ENCODE measurements at places on chromosomes 4 and X.

DNA sequence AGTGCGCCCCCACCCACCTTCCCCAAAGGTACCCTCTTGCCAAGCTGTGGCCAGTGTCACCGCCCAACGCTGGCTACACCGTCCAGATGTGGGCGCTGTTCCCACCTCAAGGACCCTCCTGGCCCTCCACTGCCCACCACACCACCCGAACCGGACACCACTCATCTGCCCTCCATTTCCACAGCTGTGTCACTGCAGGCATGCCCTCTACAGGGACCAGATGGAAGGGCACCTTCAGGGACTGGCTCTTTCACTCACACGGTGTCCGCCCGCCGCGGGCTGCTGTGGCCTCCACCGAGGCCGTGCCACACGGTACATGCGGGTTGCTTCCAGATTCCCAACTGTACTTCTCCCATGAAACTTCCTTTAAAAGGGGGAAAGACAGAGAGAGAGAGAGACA, 87.7 kb downstream of the FAM53A start:
- no peak for DNase-seq

GRCh38 chrX:76850851-76851250, 423.3 kb downstream of the MAGEE1 start:
- DNase-seq, result no peak

- no peak for DNase-seq
Observed at GRCh38 chr4:52317981-52318380, 266.9 kb downstream of the SPATA18 start.

GRCh38 chr4:102455750-102456149, 45.4 kb upstream of the NFKB1 start:
- DNase-seq, result no peak

- DNase-seq, result no peak
Observed at GRCh38 chrX:17161991-17162390, 213.0 kb upstream of the NHS start.

DNA sequence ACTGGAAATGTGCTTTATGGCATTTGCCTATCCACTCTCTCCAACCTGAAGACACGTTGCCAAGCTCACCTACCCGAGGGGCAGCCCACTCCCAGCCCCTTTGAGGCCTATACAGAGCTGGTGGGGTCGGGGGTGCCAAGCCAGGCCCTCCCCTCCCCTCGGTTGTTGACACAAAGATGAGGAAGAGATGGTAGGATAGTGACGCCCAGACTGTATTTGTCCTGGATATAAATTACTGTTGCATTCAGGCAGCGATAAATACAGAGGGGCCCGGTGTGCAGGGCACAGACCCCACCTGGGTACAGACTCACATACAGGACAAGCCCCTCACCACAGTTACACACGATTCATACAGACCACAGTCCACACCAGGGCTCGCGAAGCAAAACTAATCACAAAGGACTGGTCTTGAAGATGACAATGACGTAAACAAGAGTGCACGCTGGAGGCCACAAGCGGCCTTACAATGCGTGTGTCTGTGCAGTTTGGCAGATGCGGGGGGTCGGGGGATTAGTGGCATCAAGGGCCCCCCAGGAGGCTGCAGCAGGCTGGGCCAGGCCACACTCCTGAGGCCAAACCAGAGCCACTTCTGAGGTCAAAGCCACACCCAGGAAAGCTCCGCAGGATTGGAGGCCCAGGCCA, 14.6 kb downstream of the DGKQ start:
- DNase-seq, result no peak

DNA sequence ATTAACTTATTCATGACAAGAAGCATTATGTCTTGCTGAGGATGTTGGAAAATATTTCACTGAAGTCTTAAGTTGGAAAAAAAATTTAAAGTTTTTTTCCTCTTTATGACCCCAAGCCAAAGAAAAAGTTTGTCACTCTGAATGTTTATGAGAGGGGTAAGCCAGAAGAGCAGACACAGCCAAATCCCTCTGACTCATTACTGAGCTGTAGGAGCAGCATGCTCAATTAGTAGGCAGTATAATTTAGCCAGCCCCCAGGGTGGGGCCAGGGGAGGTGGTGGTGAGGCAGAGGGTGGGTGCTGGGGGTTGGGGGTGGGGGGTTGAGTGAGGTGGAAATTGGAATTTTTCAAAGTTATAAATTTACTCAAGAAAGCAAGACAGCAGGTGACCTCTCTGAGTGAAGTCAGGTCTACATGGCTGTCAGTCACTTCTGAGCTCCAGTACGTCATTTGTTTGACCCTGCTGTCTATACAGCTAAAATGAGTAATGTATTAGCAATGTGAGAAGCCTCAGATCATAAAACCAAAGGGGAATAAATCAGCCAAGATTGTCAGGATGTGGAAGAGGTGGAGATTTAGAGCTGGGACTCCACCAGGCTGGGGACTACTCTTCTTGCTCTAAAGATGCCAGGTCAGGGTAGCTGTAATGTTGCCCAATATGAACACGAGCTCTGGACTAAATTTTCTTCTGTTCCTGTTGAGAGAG, 98.8 kb upstream of the NDP start:
- no peak for DNase-seq

DNA sequence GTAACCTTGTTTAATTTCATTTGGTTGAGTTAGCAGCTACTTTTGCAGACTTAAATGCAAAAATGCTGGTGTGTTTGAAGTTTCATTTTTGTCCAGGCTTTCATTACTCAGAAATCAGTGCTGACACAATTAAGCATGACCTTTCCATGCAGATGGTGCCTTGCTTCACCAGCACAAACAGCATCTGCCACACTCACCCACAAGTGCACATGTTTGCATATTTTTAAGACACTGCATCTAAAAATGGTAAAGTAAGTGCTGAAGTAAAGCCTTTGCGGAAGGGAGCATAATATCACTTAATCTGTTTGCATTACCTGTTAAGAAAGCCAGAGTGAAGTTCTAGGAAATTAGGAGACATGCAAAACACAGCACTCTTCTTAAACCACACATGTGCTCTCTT, 7.3 kb upstream of the DAPP1 start:
- DNase-seq, result no peak

DNA sequence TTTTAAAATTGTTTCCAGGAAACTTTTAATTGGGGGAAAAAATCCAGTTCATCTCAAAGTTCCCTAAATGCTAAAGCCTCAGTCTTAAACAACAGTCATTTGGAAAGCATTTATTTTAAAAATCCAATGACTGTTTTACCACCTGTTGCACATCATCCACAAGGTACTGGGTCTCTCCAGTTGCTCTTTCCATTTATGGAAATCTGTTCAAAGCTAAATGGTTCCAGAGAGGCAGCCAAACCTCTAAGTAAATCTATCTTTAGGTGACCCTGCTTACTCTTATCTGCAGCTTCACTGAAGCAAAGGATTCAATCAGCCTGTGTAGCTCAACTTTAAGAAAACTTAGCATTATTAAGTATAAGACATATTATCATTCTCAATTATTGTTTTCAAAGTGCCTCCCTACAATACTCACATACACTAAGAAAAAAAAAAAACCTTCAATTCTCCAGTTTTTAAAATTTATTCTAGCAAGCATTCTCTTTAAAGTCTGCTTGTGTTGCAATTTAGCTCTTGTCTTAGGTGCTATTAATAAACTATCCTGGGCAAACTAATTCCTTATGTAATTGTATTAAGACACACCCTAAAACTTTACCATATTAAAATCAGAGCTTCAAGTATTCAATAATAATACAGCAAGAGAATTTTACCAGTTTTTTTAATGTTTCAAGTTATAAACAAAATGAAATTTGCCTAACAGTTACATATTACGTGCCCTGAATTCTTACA, 60.6 kb downstream of the NOCT start:
- peak; percentile 10 for DNase-seq

DNA sequence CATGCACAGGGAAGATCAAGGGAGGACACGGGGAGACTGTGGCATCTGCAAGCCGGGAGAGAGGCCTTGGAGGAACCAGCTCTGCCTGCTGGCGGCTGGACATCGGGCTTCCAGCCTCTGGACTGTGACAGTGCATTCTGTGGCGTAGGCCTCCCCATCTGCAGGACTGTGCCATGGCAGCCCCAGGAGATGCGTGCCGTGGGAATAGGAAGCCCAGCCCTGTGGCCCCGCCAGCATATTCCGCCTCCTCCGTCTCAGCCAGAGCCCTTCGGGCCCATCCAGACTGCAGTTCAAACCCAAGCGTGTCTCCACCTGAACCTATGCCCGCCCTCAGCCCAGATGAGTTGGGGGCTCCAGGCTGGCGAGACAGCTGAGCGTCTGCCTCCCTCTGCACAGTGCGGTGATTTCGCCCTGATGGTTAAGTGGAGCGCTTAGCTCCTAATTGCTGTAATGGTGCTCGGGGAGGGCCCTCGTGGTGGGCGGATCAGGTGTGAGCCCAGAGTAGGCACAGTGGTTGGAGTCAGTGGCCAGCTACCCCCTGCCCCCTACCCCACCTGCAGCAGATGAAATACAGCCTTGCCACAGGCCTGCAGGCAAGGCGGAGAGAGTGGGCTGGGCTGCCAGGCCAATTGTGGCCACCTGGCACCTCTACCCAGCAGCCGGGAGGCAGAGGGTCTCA, 133.9 kb downstream of the HMX1 start:
- no peak for DNase-seq

GRCh38 chrX:69066966-69067525, 98.2 kb downstream of the PJA1 start:
- DNase-seq, result no peak

- DNase-seq, result no peak
Observed at GRCh38 chr4:78293348-78293747, 236.2 kb downstream of the FRAS1 start.

- no peak for DNase-seq
Observed at GRCh38 chrX:11346121-11346682, 53.0 kb downstream of the AMELX start.

- no peak for DNase-seq
Observed at GRCh38 chr4:73388887-73389286, 15.2 kb upstream of the ALB start.

- DNase-seq, result no peak
Observed at GRCh38 chr4:24103434-24104157, 213.7 kb upstream of the PPARGC1A start.

DNA sequence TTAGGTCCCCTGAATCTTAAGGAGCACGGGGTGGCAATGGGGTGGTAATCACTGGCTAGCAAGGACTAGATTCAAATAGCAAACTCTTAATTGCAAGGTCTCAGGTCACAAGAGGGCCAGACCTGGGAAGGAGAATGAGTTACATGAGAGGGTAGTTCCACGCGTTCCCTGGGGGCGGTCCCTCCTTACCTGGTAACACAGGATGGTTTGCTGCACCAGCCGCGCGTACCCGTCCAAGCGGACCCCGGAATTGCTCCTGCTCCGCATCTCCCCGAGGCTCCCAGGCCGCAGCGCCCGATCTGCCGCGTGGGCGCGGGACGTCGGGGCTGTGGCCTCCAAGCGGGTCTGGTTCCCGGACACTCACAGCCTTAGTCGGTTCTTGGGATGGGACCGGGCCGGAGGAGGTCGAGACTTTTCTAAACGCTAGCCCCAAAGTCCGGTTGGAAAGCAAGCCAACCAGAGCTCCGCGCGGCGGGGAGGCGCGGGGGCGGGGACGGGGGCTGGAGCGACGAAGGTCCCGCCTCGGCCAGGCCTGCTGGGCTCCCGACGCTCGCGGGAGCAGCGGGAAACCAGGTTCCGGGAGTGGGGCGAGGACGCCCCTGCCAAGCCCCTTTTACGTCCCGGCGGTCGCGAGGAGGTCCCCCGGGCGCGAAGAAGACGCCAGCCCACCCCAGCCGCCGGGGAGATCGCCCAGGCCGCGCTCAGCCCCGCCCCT, at the start of gene PHKA2:
Gene PHKA2, minus strand, starts transcription at position 449 of the 715 bp plus-strand sequence. Its CDS starts 182 bp downstream, at position 267.
- no peak for DNase-seq

- DNase-seq, result peak; percentile 52
Observed at GRCh38 chrX:137194164-137194563, 160.4 kb upstream of the GPR101 start.

DNA sequence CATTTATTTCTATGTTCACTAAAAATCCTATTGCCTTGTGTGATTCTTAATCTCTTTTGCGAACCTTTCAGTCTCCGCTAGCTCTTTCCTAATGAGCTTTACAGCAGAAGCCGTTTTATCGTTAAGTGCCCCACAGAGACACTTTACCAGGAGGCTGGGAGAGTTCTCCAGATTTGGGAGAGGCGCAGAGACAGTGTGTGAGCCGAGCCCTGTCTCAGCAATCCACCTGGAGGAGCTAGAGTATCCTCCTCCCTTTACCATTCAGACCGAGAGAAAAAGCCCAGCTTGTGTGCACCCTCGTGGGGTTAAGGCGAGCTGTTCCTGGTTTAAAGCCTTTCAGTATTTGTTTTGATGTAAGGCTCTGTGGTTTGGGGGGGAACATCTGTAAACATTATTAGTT, 54.9 kb upstream of the MTM1 start:
- DNase-seq, result no peak

- no peak for DNase-seq
Observed at GRCh38 chrX:9183481-9183880, 149.6 kb upstream of the FAM9B start.

- DNase-seq, result no peak
Observed at GRCh38 chr4:165625281-165625680, 246.5 kb downstream of the CPE start.

DNA sequence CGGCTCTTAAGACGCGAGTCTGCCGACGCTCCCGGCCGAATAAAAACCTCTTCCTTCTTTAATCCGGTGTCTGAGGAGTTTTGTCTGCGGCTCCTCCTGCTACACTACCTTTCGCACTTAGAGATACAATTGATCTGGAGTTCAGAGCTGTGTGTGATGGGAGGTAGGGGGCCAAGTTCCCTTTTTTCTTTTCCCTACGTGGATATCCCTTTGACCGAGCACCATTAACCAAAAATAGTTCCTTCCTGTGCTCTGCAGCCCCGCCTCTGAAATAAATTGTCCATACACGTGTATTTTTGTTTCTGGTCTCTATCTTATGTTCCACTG, 555 bp upstream of the PGM2 start:
- no peak for DNase-seq

DNA sequence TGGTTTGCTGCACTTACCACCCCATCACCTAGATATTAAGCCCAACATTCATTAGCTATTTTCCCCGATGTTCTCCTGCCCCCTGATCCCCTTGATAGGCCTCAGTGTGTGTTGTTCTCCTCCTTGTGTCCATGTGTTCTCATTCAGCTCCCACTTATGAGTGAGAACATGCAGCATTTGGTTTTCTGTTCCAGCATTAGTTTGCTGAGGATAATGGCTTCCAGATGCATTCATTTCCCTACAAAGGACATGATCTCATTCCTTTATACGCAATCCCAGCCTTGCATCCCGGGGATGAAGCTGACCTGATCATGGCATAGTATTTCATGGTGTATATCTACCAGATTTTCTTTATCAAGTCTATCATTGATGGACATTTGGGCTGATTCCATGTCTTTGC, 99.0 kb upstream of the DCAF12L2 start:
- no peak for DNase-seq

DNA sequence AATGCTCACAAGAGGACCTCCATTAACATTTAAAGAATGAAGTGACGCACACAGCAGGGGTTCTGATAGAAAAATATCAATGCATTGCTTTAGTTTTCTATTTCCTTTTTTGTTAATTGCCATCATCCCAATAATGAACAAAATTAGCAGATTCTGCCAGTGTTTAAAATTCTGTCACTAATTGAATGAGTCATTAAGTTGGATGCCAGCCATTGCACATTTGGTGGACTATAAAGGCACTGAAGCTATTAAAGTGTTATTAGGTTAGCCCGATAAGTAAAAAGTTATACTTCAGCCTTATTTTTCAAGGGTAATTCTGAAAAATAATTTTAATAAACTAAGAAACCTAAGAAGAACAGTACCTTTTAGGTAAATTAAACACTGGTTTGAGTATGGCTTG, 53.1 kb downstream of the MAP3K15 start:
- DNase-seq, result no peak
